ENCODE measurements at places on chromosomes 4 and X.

DNA sequence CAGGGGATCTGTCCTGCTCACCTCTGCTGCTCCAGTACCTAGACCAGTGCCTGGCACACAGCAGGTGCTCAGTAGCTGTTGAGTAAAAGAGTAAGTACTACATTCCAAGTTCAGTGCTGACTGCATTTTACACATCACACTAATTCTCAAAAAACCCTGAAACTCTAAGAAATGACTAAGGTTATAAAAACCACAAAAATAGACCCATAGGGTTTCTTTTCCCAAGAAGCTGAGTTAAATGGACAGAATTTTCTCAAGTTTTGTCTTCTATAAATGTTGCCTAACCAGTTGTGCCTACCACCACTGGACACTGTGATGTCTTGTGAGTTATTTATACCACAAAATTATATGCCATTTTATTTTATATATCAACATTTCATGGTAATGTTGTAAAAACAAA, 78.9 kb upstream of the RXFP1 start:
- DNase-seq = no peak

GRCh38 chrX:22159071-22159470, 113.6 kb upstream of the CBLL2 start:
- DNase-seq = no peak

DNA sequence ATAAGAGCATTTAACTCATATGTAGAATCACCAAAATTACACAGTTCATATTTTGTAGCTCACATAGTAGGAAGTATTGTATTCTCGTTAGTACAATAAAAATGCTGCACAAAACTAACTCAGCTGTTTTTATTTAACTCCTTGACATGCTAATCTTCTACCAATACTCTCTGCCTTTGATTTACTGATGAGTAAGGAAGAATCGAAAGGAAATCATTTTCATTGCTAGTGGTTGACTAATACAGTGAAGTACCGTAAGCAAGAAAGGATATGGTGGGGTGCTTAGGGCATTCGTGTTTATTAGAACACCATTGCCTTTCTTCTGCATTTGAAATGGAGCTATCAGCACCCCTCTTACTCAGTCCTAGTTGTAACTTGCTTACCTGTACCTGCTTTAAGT, 1239.1 kb upstream of the TENM3 start:
- DNase-seq = no peak

DNA sequence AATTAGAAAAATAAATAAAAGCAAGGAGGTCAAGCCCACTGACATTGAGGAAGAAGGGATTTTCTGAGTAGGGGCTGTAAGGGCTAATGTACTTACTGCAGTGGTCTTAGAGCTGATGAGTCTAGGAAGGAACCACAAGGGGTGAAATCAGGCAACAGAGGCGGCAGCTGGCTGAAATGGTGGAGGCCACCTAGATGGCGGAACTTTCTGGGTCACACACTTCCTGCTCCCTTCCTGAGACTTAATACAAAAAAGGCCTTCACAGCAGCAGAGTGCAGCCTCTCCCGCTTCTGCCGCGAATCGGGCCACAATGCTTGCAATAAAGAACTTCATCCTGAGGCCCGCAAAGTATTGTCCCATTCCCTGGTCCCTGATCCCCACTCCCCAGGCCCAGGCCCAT, 15.4 kb downstream of the SNX12 start:
- DNase-seq = no peak

DNA sequence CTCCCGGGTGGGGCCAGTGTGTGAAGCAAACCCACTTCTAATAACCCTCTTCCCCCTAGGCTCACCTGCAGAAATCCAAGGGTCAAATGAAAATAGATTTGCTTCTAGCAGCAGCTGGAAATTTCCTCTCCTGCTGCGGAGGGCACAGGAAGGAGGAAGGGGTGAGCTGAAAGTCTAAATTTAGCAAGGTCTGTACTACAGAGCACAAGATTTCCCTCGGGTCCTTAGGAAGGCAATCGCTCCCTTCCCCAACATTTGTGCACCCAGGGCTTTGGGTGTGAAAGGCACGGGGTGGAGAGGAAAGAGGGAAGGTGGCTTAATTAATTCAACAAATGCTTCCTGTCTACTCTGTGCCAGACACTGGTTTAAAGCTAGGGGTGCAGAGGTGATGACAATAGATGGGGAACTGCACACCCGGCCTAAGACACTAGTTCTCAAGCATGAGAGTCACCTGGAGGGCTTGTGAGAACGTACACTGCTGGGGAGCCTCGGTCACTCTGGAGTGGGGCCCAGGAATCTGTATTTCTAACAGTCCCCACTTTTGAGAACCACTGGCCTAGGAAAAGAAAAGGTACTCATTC, 204.4 kb downstream of the NSUN7 start:
- no peak for DNase-seq

DNA sequence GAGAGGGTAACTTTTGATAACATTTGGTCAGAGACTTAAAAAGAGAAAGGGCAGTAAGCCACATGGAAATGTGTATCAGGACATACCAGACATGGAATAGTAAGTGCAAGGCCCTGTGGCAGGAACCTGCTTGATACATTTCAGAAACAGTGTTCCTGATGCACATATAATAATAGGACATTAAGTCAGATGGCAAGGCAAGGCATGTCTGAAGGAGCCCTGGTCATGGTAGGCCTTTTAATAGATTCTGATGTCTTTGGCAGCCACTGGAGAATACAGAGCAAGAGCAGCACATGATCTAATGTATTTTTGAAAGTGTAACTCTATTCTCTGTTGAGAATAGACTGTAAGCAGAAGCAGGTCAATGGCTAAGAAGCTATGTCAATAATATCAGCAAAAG, 279.7 kb downstream of the CAMK2D start:
- DNase-seq = no peak

DNA sequence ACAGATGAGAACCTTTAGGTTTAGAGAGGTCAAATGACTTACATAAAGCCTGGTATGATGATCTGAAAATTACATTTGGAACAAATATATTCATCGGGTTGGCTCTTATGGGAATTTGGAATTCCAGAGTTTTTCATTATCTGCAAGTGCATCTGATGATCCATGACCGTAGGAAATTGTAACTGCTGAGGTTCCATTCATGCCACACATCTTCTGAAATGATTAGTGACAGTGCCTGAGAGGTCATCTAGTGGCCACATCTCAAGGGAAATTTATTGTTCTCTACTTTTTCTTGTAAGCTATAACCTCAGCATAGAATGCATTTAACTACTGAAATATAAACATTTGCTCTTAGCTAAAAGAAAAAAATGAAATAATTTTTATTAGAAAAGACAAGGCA, 105.8 kb upstream of the NWD2 start:
- no peak for DNase-seq

DNA sequence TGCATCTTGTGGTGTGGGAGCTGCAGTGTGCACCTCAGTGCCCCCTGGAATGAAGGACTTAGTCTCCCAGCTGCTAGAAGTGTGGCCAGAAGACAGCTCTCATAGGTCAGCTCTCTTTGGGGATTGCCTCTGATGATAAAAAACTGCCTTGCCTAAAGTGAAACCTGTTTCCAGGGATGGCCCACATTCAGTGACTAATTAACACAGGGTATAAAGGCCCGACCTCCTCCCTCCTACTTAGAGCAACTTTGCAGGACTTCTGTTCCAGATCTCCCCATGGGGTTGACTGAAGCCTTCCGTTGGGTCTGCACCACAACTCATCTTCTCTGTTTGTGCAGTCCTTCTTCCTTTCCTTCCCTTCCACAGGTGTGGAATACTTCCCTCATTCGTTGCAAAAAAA, 53.2 kb downstream of the SPINK2 start:
- DNase-seq = no peak

DNA sequence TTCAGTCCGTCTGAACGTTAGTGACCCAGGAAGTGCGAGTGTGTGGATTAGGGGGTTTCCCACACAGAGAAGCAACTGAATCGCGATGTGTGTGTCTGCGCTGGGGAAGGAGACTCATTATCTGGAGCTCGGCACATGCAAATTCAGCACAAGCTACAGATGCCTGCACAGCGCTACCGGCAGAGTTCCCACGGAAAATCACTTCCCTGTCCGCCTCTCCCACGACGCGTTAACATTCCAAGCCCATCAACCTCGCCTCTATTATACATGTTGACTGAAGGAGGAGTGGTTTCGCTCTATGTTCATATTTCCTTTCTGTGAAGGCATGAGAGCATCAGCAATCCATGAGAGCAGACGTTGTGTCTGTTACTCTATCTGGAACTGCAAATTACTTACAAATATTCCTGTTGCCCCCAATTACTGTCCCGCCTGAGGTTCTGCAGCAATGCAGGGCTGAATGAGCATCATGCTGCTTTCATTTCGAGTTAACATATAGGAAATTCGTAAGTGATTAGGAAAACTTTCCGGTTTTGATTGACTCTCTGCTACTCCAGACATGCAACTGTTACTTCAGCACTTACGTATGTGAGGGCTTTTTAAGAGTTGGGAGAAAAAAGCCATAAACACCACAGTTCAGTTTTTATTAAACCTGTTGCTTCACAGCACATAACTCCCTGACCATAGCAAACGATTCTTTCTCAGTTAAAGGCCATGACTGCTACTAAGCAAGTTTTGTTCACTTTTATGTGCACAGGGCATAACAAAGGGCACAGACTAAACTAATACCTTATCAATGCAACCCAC, 15.0 kb upstream of the MTNR1A start:
- DNase-seq = no peak

DNA sequence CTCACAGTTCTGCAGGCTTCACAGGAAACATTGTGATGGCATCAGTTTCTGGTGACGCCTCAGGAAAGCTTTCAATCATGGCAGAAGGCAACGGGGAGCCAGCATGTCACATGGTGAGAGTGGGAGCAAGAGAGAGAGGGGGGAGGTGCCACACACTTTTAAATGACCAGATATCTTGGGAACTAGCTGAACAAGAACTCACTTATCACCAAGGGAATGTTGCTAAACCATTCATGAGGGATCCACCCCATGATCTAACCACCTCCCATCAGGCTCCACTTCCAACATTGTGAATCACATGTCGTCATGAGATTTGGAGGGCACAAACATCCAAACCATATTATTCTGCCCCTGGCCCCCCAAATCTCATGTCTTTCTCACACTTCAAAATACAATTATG, 43.3 kb upstream of the GPR173 start:
- DNase-seq = no peak

DNA sequence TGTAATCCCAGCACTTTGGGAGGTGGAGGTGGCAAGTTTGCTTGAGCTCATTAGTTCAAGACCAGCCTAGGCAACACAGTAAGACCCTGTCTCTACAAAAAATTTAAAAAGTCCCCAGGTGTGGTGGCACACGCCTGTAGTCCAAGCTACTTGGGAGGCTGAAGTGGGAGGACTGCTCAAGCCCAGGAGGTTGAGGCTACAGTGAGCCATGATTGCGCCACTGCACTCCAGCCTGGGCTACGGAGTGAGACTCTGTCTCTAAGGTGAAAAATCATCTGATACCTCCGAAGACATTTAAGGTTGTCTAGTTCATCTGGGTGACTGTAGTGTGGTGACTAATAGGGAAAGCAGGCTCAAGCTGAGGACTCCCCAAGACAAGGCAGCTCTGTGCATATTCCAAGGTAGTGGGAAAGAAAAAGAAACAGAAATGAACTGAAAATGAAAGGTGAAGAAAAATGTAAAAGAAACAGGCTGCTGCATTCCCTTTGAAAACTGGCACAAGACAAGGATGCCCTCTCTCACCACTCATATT, 23.3 kb downstream of the FRYL start:
- DNase-seq = no peak

DNA sequence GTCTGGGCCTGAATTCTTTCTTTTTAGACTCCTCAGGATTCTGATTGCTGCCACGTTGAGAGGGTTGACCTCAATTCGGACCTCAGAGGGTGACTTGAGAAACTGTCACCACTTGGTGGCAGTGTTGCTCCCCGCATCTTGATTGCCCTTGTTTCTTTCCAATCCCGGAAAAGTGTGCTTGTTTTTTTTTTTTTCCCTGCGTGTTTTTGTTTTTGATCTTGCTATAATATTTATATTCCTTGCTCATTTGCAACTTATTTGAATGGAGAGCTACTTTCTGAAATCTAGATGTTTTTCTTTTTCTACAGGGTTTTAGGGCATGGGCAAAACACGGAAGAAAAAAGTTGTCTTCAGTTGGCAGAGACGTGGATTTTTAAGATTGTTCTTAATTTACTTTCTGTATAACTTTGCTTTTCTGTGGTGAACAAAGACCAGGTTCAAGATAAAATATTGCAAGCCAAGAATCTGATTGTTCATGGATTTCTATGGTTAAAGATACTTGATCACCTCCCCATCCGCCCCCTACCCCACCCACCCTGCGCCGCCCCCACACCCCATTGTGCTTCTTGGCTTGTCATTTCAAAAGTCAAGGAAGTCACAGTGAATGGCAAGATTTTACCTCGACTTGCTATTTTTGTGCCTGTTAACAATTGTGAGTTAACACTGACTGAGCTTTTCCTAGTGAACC, 102.0 kb downstream of the PTTG2 start:
- peak; percentile 54 for DNase-seq

- no peak for DNase-seq
Observed at GRCh38 chrX:19870206-19870605, 17.2 kb downstream of the SH3KBP1 start.

DNA sequence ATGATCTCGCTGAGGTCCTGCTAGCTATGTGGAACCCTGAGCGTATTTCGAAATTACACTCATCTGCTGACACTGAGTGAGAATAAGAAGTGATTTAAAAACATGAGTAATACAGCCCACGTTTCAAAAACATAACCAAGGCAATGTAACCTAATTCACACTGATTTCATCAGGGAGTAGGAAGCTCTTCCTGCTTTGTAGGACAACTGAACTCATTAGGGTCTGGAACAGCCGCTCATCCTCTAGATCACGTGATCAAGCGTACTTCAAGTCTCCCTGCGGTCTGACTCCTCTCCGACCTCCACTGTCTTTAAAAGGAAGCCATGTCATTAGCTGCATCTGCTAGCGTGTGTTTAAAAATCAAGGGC, 138.0 kb downstream of the NSUN7 start:
- no peak for DNase-seq

DNA sequence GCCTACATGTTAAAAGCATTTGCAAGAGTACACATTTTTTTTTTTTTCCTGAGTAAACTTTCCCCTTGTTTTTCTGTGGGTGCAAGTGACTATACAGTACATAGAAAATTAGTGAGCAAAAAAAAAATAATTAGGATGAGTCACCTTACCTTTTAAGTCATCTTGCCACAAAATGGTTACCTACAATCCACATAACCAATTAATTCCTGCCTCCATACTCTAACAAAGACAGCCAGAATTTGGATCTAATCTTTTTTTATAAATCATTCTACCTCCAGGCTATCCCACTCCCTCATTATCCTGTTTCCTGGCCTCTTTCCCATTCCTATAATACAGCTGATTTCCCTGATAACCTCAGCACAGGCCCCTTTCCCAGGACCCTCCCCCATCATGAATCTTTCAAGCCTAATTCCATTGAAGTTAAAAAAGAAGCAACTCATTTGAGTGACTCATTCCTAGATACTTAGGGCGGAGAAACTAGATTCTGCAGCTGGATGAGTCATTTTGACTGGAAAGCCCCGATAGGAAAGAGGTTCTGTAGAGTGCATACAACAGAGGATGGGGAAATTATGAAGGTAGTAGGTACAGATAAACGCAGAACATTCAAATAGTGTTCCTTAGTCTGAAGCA, 128.2 kb downstream of the C4orf51 start:
- no peak for DNase-seq
